ENCODE measurements at places on chromosomes 4 and X.

DNA sequence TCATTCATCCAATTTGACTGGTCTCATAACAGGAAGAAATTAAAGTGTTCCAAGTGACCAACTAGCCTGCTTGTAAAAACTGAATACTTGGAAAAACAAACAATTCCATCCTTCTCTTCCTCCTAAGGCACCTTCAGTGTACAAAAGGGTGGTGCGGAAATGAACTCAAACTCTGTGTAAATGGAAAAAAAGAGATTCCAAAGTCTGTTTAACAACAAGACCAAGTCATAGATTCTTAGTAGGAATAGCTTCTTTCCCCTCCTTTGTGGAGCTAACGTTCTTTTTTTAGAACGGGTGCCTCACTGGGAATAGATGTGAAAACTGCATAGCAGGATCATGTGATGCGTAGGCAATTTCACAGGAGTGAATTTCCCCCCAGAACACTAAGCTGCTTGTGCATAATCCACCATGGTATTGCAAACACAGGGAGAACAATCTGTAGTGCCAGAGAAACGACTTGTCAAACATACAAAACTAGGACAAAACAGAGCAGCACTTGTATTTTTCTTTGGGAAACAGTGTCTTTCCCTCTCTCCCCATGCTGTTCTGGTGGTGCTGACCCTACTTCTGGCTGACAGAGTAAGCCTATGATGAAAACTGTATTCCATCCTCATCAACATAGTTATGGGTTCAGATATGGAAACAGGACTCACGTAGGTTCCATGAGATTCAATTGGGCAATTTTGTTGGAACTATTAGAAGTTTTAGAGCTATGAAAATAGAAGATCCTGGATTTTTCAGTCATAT, 13.2 kb upstream of the SOD3 start:
- no peak for DNase-seq

DNA sequence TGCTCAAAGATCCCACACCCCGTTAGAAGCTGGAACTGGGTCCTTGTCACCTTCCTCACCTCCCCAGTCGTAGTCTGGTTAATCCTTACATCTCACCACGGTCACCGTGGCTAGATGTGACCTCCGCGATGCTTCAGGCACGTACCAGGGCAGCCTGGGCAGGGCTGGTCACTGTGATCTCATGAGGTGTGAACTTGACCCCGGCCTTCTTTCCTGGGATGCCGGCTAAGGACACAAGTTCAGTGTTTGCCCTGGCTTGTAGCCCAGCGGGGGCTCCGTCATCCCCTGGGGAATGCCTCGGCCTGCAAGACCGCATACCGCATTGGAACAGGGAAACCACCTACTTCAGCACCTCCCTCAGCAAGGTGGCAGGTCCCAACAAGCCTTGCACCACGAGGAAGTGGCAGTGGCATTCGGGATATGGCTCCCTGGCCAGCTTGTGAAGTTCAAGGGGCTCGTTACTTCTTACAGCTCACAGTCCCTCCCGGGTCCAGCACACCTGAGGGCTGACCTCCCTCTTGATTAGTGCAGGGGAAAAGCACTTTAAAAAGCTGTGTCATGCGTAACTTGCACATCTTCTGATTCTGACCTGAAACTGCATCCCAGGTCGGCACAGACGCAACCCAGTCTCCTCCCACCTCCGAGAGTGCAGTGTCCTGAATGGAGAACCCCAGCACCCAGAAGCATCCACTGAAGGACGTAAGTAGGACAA, 25.9 kb downstream of the NOP14 start:
- no peak for DNase-seq

DNA sequence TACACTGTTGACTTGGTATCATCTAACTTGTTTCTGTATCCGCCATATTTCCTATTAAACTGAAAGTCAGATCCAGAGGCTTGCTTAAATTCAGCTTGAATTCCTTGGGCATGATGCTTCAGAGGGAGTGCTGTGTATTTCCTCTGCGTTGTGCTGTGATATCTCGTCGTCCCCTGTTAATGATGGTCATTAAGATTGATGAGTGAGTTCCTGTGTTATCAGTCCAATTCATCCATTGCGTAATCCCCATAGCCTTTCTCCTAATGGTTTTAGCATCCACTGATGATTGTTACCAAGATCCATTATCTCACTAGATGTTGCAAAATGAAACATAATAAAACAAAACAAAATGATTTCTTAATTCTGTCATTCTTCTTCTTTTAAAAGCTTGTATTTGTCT, 31.3 kb upstream of the CHM start:
- no peak for DNase-seq

- no peak for DNase-seq
These were observed 139.9 kb downstream of the CHIC2 start for GRCh38 chr4:53924333-53925049.

GRCh38 chr4:1376841-1377605, 29.2 kb downstream of the NKX1-1 start:
- DNase-seq, result no peak

DNA sequence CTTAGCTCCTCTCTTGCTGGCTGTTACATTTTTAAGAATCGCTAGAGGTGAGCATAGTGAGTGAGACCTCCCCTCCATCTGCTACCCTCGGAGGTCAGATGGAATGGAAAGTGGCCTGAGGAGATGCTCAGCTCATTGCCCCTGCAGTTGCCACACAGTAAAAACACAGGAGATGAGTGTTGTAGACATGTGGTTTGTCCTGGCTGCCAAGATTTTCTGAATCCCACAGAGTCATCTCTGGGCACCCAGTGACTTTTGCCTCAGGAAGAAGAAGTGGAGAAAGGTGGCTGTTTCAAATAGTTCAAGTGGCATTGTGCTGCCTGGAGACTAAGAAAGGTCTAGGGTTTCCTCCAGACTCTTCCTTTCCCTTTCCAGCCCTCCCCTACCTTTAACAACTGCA, 271.0 kb downstream of the STK32B start:
- peak; percentile 19 for DNase-seq

GRCh38 chr4:110904435-110905065, 281.7 kb upstream of the PITX2 start:
- no peak for DNase-seq

DNA sequence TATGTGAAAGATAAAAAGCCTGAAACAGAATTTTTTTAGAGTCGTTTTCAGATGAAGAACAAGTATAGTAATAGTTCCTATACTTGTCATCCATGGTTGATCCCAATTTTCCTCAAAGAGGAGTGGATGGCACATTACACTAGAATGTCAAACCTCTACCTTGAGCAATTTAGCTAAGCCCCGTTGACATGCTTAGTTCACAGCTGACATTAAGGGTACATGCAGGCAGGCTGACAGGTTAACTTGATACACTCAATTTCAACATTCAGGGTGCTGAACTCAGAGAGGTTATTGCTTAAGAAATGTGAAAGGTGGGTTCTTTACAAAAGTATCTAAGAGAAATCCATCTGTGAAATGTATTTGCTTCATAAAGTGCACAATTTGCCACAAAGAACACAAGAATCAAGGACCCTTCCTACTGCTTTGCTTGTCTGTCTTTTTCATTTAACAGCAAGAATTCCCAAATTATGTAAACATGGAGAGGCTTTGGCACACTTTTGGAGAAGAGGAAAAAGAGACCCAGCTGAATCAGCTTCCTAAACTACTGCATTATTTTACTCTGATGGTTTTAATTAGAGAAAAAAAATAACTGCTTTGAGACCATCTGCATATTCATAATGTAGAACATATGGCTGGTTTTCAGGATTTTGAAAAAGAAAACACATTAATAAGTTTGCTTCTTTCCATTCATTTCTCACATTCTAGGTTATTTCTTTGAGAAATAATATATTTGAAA, 122.5 kb upstream of the DDIT4L start:
- DNase-seq, result peak; percentile 43

DNA sequence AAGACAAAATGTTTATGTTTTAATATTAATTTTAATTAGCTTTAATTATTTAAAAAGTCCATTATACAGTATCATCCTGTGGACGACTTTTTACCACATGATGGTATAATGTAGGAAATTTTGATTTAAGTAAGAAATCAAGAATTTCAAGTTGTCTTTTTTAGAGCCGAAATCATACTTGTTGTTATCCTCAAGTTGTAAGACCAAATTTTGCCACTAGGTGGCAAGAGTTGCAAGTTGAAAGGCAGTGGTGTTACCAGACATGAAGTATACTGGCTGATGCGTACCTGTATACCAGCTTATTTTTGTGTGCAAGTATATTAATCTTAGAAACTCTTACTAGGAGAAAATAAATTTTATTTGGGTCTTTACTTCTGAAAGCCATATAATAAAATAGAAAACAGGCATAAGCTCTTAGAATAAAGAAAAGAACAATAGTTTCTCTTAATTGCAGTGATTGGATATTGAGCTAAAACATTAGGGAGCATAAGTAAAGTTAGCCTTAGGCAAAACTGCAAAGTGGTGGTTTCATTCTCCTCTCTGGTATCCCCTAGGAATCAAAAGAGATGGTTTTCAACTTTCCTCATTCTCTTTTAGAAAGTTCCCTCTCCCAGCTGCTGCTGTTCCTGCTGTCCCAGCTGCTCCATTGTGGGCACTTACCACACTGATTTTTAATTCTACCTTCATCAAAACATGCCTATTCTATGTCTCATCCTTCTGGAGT, 118.0 kb upstream of the WDFY3 start:
- peak; percentile 78 for DNase-seq

DNA sequence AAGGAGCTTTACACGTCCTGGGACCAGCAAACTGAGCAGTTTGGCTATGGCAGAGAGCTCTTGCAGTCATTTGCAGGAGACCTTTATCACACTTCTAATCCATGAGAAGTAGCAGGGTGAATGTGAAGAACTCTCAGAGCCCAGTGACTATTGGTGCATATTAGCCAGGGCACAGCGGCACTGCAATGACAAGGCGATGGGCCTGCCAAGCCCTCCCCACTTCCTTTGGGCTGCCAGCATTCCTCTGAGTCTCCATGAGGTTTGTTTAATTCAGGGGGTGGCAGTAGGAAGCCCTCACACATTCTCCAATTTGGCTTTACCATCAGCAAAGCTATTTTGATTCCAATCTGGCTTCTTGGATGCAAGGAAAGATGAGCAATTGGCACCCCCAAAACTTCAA, 79.2 kb upstream of the TSPAN7 start:
- DNase-seq, result no peak

DNA sequence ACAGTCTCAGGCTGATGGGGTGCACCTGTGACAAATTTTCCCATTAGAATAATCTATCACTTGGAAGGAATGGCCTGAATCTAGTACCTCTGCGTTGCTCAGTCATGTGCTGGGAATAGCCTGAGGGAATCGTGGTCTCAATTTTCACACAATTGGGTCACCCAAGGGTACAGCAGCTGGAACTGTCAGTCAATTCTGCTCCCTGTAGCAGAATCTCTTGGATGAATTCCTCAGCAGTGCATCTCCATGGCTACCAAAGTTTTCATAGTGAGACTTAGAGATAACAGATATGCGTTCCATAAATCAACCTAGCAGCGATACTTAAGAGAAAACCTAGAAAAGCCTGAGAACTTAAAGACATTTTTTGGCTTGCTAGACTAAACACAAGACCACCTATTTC, 288.7 kb upstream of the CTSO start:
- no peak for DNase-seq

DNA sequence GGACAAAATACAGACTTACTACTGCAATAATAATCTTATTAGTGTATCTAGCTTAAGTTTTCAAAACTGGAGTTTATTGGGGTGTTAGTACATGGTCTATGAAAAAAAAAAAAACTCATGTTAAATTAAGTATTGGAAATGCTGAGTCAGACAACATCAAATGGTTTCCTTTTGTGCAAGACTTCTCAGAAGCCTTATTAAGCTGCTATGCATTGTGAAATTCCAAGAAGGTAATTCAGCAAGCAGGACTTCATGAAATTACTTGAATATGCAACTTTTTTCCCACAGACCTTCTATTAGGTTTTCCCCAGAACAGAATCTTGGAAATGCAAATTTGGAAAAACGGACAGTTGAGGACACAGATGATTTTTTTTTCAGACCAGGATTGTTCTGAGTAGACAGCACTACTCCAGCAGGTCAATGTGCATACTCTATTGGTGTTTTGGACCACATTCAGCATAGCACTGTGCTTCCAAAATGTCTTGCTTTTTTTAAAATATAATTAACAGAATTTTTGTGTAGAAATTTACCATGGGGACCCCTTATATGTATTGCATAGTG, 568.8 kb upstream of the TENM3 start:
- peak; percentile 89 for DNase-seq

- DNase-seq, result no peak
These were observed 1.5 kb downstream of the P2RY8 start for GRCh38 chrX:1535241-1536041.

DNA sequence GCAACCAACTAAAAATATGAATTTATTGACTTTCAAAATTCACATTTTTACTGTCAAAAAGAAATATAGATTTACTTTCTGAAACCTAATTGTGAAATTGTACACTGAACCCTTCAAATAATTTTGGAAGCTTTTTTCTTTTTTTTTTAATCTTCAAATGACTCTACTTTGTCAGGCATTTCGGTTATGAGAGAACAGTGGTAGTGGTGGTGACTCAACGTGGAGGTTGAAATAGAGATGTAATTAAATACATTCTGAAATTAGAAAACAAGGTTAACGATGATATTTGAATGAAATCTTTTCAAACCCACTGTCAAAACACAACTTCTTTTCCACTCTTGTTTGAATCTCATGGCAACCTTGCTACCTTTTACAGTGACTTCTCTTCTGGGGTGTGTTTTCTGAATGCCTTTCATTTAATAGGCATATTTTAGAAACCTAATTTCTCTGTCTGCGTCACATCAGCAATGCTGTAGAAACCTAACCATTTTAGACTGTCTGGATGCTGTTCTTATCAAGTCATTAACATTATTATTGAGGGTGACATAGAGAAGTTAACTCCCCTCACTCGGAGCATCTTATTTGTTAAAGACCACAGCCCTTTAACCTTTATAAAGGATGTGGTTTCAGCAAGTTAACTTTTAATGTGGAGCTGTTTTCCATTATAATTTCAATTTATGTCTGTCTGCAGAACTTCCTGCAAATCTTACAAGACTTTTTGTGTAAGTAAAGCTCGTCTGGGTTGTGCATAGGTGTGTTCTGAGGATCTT, 136.8 kb downstream of the PCDH7 start:
- DNase-seq, result no peak

DNA sequence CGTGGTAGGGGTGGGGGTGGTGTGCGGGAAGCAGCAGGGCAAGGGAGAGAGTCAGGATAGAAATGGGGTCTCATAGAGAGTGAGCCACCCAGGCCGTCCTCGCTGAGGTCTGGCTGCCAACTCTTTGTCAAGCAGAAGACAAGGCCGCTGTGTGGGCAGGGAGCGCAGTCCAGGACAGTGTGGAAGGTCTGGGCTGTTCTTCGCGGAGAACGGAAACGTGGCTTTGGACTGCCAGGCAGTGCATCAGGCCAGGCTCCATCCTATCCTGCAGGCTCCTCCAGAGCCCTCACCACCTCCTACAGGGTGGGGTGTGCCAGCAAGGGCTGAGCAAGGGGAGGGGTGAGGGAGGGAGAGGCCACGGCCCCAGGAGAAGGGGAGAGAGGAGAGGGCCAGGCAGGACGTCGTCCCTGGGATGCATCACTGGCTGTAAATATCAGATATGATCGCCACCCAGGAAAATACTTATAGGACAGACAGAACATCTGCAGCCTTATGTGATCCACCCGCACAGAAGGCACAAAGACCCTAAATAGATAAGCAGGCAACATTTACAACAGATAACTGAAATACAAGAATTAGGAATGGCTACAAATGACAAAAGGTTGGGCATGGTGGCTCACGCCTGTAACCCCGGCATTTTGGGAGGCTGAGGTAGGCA, 85.3 kb downstream of the ABLIM2 start:
- no peak for DNase-seq
